Epithelial cell of proximal tubule (primary cell): ENCODE measurements at places on chromosomes 7 and 10.

DNA sequence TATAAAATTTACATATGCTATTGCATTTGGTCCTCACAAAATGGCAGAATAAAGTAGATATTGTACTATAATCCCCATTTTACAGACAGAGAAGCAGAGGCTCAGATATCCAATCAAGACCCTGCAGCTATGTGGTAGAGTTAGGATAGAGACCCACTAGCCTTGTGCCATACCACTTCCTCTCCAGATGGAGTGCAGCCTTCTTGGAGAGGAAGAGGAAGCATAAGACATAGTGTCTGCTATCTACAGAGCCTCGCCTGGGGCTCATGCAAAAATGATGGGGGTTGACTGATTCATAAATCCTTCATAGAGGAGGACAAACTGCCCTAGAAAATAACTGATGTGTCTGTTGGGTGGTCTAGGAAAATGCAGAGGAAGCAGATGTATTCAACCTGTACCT lies 447.3 kb downstream of the KCNMA1 start:
- DNase-seq: no peak

DNA sequence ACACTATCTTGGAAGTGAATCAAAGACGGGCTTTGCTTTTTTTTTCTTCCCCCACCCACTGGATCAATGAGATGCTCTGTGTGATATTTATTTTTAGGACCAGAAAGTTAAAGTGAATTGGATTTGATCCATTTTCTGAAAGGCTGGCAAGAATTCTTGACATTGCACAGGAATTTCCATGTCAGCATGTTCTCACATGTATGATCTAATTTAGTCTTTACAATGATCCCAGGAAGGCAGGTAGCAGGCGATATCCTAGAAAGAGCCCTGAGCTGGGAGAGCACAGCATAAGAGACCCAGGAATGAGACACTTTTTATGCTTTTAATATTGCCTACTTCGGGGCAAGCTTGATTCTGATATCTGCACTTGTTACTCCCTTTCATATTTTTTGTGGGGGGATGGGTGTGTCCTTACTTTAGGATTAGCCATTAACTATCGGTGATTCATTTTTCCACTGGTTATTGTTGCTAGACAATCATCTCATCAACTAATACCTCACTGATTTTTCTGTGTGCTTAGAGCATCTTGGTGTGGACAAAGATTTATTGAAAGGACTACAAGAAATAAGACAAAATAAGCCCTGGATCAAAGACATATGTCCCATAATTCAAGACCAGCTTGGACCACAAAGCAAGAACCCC lies 58.1 kb downstream of the NRP1 start:
- DNase-seq: no peak

DNA sequence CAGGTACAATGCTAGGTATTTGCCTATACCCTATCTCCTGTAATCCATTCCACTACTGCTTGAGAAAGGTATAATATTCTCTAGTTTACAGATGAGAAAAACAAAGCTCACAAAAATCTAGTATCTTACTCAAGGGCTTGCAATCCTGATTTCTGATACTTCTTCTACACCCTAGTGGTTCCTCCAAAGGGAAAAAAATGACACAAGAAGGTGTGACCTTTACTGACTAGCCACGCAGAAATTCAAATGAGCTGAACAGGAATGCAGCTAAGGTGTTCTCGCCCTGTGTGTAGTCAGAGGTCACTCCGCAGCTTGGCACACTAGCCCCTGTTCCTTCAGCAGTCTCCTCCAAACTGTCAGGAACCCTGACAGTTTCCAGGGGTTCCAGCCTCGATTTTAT lies 59.5 kb upstream of the TM9SF3 start:
- no peak for DNase-seq

DNA sequence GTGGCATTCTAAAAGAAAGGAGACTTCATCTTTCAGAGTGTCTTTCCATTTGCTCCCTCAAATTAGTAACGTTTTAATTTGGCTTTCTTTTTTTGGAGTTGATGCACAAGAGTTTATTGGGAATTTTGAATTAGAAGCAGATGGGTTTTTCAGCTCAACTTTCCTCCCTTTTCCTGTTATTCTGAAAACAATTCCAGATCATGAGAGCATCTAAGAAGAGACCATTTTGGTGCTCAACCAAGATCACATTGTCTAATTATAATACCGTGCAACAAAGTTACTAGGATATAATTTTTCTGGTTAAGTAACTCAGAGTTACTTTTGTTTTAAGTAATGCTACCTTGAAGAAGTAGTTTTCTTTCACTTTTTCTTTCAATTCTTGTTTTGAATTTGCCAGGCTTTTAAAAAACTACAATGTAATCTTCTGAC lies 396.6 kb upstream of the KLF6 start:
- DNase-seq: no peak

DNA sequence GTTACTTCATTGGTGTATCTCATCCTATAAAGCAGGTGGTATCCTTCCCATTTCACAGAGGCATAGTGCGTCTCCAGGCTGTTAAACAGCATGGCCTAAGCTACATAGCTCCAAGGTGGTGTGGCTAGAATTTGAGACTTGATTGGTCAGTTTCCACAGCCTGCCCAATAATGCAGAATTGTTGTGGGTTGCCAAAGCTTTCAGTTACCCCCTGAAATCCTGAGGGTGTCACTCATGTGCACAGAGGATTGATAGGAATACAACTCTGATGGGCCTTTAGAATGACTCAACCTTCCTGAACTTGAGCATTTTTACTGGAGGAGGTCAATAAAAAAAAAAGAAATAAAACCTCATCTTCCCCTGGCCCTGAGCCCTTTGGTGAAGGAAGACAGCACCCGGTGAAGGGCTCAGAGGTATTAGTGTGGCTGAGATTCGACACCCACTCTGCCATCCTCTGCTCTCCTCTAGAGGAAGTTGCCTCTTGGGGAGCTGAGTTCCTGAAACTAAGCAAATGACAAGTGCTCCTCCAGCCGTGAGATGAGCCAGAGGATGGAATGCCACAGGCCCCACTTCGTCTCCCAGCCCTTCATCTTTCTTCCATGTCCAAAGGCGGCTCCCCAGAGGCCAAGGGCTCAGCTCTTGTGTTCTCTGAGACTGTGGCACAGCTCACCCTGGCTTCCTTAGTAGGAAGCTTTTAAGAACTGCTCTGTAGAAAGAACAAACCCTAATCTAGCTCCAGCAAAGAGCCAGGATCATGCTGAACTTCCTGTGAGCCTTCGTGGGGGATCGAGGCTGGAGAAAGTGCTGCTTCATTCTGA lies 1.0 kb downstream of the ACSL5 start:
- no peak for DNase-seq

- no peak for DNase-seq
Measured at GRCh38 chr7:144812379-144813283, 23.2 kb downstream of the TPK1 start.

GRCh38 chr10:12507165-12507850 lies 158.0 kb downstream of the CAMK1D start:
- no peak for DNase-seq

GRCh38 chr10:51815723-51816122 lies 116.3 kb upstream of the CSTF2T start:
- DNase-seq: no peak

DNA sequence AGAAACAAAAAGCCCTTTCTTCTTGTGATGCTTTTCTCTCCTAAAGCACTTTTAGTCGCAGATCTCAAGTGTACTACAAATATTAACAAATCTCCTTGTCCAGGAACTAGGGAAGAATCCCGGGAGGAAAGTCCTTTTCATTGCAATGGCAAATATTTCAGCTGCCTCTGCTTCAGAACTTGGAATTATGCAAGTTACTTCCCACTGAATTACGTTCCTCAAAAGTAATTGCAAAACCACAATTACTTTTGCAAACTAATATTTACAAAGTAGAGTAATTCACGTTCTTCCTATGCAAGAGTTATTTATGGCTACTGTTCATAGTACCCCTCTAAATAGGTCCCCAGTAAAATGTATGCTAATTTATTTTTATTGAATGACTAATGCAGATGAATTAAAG lies 14.5 kb downstream of the PRKCQ start:
- DNase-seq: no peak

DNA sequence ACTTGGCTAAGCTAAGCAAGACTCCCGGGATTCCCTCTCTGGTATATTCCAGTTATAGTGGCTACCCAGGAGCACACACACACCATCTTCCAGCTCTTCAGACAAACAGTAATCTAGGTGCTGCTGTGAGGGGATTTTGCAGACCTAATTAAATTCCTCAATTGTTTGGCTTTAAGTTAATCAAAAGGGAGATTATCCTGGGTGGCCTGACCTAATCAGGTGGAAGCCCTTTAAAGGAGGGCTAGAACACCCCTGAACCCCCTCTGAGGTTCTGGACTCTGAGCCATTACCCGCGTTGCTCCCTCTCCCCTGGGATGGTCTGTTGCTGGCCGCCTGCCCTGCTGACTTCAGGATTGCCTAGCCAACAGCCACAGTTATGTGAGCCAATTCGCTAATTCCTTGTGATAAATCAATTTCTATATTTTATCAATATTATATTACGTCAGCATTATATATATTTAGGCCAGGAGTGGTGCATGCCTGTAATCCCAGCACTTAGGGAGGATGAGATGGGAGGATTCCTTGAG lies 6.4 kb downstream of the SFXN2 start:
- DNase-seq: no peak
